Activated CD4-positive, alpha-beta T cell treated with anti-CD3 and anti-CD28 coated beads, Interleukin-2, amount 50 U/mL, for 24 hours (primary cell): ENCODE measurements at places on chromosomes 3 and 15.
A peak's percentile ranks its signal among the peaks of the same experiment; 100 is the strongest.

- DNase-seq: peak; percentile 49
These were observed 5.3 kb upstream of the SPESP1 start for GRCh38 chr15:68924866-68925560.

- no peak for DNase-seq
These were observed 150.6 kb downstream of the RAB11A start for GRCh38 chr15:66019826-66020398.

DNA sequence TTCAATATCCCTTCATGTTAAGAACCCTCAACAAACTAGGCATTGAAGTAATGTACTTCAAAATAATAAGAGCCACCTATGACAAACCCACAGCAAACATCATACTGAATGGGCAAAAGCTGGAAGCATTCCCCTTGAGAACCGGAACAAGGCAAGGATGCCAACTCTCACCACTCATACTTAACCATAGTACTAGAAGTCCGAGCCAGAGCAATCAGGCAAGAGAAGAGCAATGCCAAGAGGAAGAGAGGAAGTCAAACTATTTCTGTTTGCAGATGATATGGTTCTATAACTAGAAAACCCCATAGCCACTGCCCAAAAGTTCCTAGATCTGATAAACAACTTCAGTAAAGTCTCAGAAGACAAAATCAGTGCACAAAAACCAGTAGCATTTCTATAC lies 161.9 kb downstream of the UBE2E2 start:
- no peak for DNase-seq

DNA sequence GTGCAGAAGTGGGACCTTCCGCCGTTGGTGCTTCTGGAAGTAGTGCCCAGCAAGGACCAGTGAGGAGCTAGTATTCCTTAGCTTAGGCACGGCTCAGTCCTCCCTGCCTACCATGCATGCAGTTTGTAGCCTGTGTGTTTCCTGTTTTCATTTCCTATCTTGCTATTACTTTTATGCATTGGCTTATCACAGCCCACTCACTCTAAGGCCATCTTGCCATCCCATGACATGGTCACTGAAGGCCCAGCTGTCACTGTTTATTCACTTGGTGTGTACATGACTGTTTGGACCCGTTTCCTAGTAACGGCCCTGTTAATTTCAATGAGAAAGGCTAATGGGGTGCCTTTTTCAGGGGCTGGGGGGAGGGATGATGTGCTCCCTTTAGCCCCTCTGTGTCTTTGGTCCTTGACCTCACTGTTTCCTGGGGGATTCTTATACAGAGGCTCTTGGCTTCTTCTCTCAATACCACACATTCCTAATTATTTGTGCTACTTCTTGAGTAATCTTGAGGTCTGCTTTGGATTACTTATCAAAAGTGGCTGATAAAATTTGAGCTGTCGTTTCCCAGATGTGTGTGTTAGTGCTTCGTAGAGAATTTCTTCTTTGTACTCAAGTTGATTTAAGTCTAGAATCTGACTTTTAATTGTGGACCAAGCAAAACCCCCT lies 24.5 kb upstream of the TRAK1 start:
- no peak for DNase-seq

DNA sequence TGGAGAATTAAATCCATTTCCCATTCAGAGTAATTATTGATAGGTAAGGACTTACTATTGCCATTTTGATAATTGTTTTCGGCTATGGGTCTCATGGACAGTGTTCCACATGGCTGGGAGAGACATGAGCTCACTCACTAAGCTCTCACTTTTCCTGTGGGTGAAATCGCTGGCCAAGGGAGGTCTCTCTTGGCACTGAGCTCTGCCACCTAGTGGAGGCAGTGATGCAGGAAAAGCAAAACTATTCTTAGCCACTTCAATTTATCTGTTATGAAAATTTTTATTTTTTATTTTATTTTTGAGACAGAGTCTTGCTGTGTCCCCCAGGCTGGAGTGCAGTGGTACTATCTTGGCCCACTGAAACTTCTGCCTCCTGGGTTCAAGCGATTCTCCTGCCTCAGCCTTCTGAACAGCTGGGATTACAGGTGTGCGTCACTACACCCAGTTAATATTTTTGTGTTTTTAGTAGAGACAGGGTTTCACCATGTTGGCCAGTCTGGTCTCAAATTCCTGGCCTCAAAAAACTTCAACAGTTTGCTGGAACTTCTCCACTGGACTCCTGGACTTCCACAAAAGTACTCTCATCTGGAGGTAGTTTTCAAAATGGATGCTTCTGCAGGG lies 4.7 kb upstream of the RNF13 start:
- DNase-seq: peak; percentile 5

GRCh38 chr3:414063-414462 lies 217.5 kb downstream of the CHL1 start:
- DNase-seq: no peak

- DNase-seq: no peak
These were observed 42.6 kb downstream of the ANKRD28 start for GRCh38 chr3:15755181-15755580.

GRCh38 chr3:50515565-50516439 lies 12.4 kb upstream of the CACNA2D2 start:
- no peak for DNase-seq

DNA sequence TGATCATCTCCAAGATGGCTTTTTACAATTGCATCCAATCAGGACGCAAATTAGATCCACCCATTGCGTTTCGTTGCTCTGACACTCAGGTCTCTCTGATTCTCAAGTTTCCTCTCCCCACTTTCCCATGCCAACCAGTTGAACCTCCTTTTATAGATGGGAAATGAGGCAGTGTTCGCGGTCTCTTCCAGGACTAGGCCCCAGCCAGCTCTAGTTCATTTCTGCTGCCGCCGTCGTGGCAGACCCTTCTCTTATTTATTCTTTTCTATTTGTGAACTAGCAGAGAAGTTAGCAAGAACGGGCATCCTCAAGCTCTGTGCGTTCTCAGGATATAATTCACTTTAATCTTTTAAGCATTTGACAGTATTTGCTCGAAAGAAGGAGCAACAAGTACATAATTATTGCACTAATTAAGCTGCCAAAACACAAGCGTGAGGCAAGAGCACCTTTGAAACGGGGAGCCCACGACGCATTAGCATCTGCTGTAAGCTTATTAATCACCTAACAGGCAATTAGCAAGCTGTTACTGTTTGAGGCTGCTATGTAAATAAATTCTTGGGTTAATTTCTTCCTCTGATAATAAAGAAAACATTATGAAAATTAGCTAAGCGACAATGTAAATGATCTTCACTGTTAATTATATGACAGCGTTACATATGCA lies 246.4 kb upstream of the TLE3 start:
- DNase-seq: no peak

DNA sequence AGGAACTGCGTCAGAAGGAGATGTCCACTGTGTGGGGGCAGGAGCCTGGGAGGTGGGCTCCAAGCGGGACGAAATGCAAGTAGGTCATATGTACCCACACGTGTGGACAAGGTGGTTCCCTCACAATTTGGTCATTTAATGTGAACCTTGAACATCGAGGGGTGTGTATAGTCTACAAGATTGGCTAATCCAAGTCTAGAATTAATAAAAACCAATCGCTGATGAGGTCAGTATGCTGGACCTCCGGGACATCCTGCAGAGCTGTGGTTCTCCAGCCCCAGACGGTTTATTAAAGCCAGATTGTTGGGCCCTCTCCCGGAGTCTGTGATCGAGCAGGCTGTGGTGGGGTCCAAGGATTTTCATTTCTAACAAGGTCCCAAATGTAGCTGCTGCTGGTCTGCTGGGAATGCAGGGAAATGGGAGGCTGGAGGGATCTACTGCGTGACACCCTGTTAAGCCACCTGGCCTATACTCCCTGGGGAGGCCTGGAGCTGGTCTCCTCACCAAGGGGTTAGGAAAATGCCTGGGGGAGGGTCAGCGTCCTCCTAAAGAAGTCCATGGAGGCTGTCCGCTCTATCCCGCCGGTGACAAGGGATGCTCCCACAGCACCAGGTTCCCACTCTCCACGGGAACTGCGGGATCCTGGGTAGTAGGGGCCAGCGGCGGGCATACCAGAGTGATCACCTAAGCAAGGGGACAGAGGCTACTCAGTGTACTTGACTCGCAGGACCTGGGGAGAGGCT lies 25.1 kb downstream of the PCSK6 start:
- DNase-seq: no peak
